ENCODE measurements at places on chromosomes 3 and 15.

DNA sequence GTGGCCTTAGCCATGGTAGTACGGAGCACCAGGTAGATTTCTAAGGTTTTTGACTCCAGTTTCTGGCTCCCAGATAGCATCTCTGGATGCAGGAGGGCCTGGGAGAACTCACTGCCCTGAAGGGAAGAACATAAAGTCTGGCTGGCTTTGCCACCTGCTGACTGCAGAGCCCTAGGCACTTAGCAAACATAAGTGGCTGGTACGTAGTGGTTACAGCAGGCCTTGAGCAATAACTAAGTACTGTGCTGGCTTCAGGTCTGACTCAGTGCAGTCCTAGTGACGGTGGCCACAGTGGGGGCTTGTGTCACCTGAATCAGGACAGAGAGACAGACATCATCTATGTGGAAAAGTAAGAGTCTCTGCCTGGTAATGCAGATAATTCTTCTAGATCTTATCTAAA, 871.1 kb downstream of the PDCD6IP start:
- DNase-seq = no peak

DNA sequence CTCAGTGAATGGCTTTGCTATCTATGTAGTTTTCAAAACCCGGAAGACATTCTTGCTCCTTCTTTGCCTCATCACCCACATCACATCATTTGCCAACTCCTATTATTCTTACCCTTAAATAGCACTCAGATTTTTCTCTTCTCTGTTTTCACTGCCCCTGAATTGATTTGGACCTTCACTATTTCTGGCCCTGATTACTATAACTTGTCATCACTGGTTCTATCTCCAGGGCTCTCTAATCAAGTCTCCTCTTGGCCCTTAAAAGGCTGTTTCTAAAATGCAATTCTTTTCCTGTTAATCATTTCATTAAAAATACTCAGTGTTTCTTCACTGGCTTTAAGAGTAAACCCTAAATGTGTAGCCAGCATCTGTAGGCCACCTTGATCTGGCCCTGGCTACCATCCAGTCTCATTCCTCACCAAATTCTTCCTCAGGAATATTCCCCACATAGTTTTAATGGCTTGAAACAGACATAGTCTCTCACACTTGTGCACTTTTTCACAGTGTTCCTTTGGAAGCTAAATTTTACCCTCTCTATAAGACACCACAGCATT, 437.1 kb upstream of the CBLB start:
- DNase-seq = no peak

- DNase-seq = no peak
Measured at GRCh38 chr15:75143738-75144334, 57.8 kb upstream of the C15orf39 start.

DNA sequence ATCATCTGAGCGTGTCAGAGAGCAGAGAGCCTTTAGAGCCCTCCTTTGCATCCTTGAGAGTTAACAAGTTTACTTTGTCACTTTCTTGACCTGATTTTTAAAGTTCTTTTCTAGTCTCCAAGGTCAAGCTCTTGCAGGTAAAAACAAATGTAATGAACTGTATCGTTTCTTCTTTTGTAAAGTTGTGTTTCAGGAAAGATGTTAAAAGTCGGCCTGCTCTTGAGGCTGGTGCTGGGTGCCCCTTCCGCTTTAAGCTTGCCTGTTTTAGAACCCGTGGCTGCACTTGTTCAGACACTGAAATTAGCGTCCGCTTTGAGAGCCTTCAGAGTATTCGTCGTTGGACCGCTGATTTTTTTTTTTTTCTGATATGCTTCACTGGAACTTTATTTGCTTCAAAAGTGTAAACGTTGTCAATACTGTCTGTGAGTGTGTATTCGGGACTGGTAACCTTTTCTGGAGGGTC, 52.6 kb upstream of the ULK4 start:
- no peak for DNase-seq

GRCh38 chr15:51580385-51580784, 42.2 kb downstream of the DMXL2 start:
- no peak for DNase-seq

- no peak for DNase-seq
Measured at GRCh38 chr15:55133972-55134371, 62.8 kb downstream of the RSL24D1 start.

- no peak for DNase-seq
Measured at GRCh38 chr3:99789011-99789721, 28.5 kb upstream of the CMSS1 start.

DNA sequence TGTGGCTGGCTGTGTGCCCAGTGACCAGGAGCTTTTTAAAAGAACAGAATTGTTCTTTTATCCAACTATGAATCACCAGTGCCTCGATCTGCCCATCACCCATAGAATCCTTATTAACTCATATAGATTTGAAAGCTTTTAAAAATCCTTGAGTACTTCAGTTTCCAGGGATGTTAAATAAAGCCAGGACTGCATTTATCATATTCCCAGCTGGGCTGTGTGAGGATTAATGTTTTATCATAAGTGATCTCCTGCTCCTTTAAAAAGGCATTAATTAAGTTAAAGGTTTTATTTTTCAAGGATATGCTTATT, 234.0 kb downstream of the MYRIP start:
- DNase-seq = no peak

Data from activated CD4-positive, alpha-beta T cell treated with anti-CD3 and anti-CD28 coated beads for 24 hours (primary cell).